Eye (tissue), 1 donor: ENCODE measurements at places on chromosomes 12 and 14.

- DNase-seq, result peak; percentile 7
Measured at GRCh38 chr12:112978163-112979040, at the start of gene OAS2. Gene OAS2 (plus strand): TSS chr12:112978519. CDS start chr12:112978609, 90 bp downstream.

- no peak for DNase-seq
Measured at GRCh38 chr12:23350808-23351207, 598.7 kb downstream of the SOX5 start.

DNA sequence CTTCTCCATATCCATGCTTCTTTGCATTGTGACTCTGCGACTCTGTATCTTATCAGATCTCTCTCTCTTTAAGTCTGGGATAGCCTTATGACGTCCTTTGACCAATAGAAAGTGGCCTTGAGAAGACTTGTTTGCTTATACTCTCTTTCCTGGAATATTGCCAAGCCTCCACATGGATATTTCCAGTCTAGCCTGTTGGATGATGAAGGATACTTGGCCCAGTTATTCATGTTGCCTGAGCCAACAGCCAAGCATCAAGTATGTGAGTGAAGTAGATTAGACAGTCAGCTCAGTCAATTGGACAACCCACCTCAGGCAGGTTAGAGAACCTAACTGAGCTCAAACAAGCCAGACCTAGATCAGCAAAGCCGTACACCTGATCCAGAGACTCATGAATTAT is 864.2 kb upstream of the MGAT4C start:
- DNase-seq, result no peak

DNA sequence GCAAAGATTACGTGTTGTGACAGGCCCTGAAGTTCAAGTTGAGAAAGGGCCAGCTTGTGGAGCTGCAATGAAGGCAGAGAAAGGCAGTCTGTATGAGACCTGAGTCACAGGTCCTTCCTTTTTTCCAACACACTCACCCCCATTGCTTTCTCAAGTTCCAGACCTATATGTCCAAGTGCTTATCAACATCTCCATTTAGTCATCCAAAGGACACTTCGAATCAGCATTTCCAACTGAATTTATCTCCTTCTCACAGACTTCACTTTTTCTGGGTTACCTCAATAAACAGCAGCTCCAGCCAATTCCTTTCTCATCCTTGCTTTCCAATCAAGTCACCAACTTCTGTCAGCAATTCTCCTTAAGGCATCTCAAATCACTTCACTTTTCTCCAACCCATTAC is 56.4 kb upstream of the KIF21A start:
- DNase-seq, result no peak

- no peak for DNase-seq
Measured at GRCh38 chr12:48414021-48414420, 58.3 kb upstream of the ANP32D start.

GRCh38 chr14:49505041-49505766 is 81.0 kb downstream of the RPS29 start:
- no peak for DNase-seq

DNA sequence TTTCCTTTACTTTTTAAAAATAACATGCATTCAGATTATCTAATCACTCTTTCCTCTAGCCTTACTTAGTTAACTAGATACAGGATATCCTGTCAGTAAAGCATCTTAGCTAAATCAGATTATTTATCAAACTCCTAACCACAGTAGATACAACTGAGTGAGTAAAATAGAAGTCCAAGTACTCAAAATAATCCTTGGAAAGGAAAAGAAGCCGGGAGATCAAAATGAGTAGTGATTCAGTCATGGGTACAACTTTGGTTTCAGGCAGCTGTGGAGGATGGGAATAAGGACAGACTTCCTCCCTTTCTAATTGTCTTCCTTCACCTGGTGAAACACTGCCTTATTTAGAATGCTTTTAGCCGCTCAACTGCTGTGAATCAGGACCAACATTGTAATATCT is 29.4 kb downstream of the GNG2 start:
- no peak for DNase-seq

DNA sequence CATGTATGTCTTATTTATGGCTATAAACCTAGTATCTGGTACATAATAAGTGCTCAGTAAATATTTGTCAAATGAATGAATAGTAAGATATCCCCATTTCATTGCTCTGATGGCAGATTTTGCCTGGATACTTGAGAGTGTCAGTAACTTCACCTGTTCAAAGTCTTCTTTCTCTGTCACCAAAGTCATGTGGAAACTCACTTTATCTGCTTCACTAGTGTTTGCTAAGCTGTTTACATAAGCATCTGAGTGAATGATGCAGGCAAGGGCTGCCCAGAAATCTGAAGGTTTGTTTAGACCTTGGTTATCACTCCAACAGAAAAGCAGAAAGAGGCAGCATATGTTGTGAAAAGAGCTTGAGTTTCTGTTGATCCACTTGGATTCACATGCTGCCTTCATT is 4.3 kb downstream of the OR4E1 start:
- DNase-seq, result no peak

DNA sequence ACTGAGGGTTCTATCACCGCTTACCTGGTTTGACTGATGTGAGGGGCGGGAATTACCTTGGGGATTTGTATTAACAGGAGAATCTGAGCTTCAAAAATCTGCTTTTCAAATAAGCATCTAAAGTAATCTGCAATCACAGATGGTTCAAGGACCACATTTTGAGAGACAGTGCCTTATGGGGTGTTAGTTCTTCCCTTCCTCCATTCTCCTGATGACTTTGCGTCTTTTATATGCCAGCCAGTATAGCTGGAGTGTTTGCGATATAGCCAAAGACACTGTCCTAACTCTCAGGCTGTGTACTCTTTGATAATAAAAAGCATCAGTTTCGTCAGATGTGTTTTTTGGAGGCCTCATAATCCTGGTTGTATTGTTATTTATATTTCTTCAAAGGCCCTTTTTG is 39.5 kb downstream of the PPHLN1 start:
- no peak for DNase-seq

DNA sequence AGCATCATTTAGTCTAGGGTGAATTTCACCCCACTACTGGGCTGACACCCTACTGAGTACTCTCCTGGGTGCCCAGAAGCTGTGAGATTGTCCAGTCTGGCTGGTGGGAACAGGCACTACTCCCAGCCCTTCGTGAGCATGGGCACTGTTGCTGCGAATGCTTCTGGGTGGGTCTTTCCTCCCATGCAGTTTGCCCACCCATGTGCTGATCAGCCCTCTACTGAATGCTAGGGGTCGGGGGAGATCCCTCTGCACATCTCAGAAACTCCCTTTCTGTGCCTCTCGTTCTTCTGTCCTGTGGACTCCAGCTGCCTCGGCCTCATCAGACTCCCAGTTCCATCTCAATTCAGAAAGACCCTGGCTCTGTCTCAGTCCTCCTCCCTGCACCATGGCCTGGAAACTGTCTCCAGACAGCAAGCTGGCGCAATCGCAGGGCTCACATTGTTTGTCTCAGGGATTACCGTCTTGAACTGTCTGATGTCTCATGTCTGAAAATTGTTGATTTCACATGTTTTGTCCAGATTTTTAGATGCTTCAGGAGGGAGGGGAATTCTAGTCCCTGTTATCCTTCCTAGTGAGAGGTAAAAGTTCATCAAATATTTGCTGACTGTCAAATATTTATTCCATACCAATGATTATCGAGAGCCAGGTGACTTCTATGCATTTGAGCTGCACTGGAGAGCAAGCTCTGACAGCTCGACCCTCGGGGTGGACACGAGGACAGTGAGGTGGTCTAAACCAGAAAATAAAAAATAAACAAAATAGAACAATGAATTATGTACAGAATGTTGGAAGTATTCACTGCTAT is 316.6 kb upstream of the RTL1 start:
- DNase-seq, result no peak

DNA sequence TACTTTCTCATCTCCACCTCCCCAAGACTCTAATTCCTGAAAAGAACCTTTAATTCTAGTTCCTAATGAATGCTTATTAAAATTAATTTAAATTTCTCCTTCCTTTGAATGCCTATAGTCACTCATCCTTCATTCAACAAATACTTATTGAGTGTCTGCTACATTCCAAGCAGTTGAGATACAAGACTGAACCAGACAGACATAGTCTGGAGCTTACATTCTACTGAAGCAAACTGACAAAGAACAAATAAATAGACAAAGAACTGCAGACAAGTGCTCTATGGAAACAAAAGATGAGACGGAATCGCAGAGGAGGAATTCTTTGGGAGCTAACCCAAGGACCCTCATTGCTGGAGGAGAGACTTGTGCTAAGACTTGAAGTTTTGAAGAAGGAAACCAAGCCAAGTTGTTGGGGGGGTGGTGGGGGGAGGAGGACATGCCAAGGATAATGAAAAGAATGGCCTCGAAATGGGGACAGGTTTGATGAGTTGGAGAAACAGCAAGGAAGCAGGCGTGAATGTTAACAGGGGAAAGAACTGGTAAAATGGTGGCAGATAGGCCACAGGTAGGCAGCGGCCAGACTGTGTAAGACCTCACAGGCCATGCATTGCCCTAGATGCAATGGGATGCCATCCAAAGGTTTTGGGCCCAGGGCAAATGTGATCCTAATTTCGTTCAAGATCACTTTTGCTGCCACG is 9.7 kb upstream of the TDG start:
- peak; percentile 33 for DNase-seq

DNA sequence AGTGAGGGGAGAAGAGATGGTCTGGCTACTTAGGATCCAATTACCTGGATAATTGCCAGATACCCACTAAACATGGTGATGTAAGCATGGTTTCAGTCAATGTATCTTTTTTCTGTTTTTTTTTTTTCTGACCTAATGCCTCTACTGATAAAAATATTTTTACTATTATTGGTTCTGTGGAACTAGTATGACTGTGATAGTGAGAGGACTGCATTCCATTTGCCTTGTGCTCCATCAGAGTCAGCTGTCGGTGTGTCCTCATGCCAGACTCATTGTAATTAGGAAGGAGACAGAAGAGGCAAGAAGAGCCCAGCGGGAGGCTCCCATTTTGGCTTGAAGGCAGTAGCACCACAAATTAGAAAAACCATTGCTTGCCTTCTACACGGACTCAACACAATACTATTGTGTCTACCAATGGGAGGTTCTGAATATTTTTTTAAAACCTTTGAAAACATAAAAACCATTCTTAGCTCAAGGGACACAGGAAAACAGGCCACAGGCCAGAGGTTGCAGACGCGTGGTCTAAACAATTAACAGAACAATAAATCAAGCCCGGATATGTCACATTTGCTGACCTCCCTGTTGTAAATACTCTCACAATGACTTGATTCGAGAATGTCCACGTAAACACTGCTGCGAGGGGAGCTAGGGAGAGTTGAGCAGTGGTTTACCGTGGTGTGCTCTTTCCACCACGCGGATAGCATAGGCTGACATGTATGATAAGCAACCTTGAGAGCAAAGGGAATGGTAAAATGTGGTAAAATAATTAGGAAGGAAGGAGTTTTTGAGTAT is 13.5 kb upstream of the DCP1B start:
- peak; percentile 60 for DNase-seq

GRCh38 chr12:76201316-76201715 is 116.8 kb upstream of the NAP1L1 start:
- no peak for DNase-seq

- DNase-seq, result no peak
Measured at GRCh38 chr12:115885040-115885690, 392.3 kb downstream of the MED13L start.

DNA sequence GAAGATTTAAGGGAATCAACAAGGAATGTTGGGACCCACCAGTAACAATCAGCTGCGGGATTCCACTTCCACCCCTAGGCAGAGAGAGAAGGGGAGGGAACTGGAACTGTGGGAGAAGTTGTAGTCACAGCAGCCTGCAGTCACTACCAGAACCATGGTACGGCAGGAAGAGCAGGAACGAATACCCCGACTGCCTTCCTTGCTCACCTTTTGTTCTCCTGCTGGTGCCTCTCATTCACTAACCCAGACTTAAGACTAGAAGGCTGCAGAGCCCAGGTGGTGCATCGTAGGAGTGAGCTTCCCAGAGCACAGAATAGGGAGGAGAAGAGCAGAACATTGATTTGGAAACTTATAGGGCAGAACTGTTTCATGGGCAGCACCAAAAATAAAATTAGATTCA is 154.2 kb downstream of the DYRK2 start:
- DNase-seq, result no peak
